ENCODE measurements at places on chromosomes 1 and 21.

DNA sequence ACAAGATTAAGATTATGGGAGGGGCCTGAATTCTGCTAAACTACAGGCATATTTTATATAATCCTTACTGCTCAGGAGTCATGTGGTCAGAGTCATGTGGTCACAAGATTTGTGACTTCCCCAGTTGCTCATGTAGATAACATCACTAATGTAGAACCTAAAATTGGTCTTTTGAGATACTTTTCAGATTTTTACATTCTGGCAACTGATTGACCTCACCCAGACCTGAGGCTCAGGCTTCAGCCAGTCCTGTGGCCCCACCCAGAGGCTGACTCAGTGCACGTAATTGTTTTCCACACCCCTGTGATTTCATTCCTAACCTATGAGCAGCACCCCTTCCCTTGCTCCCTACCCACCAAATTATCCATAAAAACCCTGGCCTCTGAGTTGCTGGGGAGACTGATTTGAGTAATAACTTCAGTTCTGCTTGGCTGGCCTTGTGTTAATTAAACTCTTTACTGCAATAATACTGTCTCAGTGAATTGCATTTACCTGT, 41.7 kb upstream of the ZNF326 start:
- peak; percentile 90 for DNase-seq

GRCh38 chr1:35717911-35718476, 690 bp downstream of the C1orf216 start:
- DNase-seq, result peak; percentile 45

DNA sequence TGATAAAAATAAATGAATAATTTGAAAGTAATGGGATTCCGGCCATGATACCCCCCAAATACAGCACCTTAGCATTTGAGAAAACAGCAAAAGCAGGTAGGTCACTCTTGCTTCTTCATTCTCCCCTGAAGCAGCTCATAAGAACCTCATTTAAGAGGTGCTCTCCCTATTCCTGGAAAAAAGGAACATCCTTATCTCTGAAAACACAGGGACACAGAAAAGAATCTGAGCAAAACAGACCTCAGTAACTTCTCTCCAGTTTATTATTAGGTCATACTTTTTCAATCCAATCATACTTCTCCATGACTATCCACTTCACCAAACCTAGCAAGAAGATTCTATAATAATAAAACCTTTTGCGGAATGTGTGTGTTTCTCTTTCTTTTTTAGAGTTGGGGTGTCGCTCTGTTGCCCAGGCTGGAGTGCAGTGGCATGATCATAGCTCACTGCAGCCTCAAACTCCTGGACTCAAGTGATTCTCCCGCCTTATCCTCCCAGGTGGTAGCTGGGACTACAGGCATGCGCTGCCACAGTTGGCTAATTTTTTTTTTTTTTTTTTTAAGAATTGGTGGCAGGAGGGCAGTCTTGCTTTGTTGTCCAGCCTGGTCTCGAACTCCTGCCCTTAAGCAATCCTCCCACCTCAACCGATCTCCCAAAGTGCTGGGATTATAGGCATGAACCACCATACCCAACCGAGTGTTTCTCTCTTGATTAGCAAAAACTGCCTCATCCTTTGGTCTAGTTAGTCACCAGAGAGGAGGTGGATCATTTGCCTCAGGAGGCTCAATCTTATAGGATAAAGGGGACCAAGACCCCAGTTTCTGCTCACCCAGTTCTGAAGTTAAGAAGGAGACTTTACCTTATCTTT, 10.6 kb upstream of the TRIM33 start:
- DNase-seq, result no peak

DNA sequence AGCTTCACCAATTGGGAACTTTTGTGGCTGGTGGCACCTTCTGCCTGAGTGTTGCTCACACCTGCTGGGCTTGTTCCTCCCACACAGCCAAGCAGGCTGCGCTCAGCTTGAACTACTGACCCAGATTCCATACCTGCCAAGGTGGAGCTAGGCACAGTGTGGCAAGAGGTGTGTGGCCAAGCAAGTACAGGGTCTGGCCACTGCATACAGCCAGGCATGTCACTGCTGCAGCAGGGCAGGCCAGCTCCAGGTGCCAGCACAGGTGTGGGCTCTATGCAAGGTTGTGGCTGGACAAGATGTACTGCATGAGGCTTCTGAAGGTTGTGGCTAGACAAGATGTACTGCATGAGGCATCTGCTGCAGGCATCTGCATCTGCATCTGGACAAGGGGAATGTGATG, 1254.8 kb downstream of the AMY1C start:
- no peak for DNase-seq

GRCh38 chr1:225880222-225880588, 2.0 kb downstream of the TMEM63A start:
- no peak for DNase-seq

GRCh38 chr21:15831497-15831896, 101.7 kb downstream of the USP25 start:
- DNase-seq, result no peak

- no peak for DNase-seq
These were observed 529.6 kb downstream of the ADGRL2 start for GRCh38 chr1:82330330-82330729.

- DNase-seq, result no peak
These were observed 22.7 kb downstream of the ABL2 start for GRCh38 chr1:179206812-179207211.

DNA sequence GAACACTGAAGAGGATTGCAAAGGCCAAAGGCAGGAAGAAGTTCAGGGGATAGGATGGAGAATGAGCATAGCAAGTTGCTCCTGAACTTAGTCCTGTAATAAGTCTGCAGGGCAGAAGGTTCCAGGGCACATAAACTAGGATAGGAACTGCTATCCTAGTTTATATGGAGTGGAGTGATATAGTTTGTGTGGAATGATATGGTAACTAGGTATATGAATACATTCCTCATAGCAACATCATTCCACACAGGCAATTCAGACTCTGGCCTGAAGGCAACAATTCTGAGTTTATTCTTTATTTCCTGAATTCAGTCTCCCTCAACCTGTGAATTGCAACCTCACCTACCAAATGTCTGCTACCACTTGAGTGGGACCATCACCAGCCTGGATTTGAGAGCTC, 154.9 kb upstream of the GREM2 start:
- peak; percentile 20 for DNase-seq

GRCh38 chr21:15108801-15109200, 44.0 kb upstream of the NRIP1 start:
- DNase-seq, result no peak

GRCh38 chr1:226915672-226915995, 24.5 kb upstream of the COQ8A start:
- no peak for DNase-seq

DNA sequence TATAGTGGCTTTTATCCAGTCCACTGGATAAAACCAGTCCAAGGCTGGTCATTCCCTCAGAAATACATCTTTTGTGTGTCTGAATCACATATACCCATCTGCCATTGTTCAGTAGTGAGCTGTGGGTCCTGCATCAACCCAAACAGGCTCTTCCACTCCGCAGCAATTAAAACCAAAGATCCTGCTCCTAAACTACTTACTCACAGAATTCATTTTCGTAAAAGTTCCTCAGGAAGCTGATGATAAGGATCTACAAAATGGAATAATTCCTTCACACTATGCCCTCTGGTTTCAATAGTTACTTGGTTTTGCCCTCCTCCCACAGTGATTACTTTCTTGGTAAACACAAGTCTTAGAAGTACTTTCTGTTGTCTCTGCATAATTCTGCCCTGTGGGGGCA, 5.1 kb upstream of the MFSD2A start:
- no peak for DNase-seq

DNA sequence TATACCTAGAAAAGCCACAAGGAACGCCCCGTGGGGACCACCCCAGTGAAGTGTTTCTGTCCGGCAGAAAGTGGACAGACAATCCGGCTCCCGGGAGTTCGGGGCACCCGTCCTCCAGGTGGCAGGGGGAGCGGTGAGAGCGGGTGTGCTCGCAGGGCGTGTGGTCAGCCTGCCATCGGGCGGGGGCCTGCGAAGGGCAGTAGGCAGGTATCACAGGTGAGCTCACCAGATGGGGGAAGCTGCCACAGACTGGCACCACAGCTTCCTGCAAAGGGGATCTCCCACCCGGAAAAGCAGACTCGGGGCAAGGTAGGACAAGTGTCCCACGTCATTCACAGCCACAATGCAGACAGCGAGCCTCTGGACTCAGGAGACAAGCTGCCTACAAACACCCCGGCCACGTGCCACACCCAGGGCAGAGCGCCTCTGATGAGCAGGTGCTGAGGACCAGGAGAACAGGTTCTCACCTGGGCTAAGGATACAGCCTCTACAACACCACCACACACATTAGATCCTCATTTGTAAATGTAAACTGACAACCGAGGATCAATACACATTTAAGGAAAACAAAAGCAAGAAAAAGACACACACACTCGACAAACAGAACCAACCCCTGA, 36.4 kb downstream of the VPS26C start:
- no peak for DNase-seq

DNA sequence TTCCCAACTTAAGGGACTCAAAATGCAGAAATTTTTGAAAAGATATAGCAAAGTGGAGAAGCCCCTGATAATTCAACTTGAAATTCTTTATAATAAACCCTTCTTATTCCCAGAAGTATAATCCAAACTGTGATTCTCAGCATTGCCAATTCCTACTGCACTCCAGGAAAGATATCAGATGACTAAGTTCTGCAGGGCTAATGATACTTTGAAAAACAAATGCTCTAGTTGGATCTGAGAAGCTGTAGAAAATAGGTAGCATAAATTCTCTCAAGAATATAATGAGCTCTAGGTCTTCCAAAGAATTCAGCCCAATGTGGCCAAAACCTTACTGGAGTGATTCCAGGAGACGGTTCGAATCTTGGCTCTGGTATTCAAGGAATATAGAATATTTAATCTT, 294.0 kb upstream of the PTBP2 start:
- no peak for DNase-seq

DNA sequence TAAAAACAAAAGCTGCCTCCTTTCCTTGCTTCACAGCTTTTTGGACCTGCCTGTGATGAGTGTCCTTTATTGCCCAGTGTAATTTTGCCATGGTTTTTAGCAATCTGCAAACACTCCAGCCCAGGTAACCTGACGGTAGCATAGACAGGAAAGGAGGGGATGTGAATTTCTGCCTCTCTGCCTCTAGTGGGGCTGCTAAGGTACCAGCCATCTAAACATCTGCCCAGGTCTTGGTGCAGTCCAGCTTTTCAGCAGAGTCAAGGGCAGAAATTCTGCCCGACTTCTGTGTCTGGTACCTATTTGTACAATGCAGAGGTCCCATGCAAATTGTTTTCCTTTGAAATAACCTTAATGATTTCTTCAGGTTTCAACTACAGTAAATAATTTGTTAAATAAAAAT, 371.4 kb downstream of the KIF26B start:
- DNase-seq, result no peak

DNA sequence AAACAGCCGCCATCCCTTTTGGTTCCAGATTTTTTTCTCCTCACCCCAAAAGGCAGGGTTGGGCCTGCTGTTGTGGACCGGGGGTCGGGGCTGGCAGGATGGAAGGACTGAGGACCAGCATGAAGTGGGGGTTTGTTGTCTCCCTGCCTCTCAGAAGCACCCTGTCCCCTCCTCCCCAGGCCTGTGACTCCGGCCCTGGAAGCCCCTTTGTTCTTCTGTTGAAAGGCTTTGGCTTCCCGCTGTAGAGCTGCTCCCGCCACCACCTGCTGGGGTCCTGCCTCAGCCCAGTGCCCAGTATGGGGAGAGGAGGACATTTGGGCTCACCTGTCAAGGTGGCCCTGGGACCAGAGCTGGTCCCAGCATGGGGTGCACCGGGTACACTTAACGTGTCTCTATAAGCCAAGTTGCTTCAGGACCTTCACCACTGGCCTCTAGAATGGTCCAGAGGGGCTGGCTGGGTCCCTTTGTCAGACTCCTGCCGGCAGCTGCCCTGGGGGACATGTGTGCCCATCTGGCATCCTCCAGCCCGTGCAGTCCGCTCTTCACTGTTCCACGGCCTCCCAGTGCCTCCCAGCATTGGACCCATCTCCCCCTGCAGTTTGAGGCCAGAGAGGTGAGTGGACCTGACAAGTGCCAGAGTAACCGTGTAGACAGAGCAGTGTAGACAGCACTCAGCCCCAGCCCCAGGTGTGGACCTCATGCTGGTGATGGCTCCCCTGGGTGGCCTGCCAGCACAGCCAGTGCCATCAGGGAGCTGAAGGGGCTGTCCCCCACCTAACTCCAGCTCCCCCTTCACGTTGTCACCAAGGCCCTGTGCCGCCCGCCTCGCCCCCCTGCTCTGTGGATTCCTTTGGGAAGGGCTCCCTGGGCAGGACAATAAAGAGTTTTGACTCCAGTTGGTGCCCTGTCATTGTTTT, 6.1 kb upstream of the SYTL1 start:
- no peak for DNase-seq

GRCh38 chr1:203512848-203513584, 19.1 kb downstream of the OPTC start:
- DNase-seq, result peak; percentile 90

DNA sequence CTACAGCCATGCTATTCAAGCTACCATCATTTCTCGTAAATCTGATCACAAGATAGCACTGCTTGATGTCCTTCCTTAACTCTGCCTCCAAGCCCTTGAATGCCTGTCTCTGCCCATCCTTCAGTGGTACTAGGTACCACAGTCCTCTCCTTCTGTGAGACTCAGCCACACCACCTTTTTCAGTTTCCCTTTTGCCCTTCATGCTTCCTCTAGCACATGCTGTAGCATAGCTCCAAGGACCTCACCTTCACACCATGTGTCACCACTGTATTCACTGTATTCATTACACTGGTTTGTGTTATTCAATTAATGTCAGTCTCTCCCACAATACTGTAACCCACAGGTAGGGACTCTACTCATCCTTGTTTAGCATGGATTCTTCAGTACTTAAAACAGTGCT, 8.0 kb upstream of the TP53BP2 start:
- no peak for DNase-seq

DNA sequence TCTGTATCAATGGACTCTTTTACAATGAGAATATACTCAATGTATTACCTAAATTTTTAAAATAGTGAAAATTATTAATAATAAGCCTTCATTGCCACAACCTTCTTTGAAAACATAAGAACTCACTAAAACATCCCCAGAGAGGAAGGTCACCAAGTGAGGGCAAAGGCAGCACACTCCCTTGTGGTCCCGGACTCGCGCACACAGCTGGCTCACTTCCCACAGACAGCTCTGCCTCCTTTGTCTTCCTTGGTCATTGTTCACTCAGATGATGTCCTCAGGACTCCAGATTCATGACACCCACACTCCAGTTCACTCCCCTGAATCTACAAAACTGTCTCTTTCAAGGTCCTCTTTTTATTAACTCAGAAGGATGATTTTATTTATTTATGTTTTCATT, 19.2 kb upstream of the UBR4 start:
- DNase-seq, result no peak

DNA sequence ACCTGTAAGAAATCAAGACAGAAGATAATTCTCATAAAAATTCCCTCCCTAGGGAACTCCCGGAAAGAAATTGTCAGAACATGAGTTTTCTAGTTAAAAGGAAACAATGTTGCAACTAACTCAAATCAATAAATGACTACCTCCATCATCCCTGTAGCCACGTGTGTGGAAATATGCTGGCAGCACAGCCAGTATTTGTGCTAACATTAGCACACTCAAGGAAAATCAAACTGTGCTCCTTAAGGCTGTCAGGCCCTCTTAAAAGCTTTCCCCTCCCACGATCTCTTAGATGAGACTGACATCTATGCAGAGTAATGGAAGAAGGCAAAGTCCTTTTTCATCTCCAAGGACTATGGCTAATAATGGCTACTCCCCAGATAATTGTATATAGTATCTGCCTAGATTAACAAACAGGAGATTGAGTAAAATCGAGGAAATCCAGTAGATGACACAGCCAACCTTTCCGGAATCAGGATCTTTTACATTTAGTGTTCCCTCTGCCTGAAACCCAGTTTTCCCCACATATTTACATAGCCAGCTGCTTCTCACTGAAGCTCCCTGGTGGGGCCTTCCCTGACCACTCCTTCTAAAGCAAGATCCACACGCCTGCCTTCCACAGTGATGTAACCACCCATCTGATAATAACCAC, 50.9 kb upstream of the NR5A2 start:
- DNase-seq, result no peak
